ENCODE measurements at places on chromosomes 13 and 19.

DNA sequence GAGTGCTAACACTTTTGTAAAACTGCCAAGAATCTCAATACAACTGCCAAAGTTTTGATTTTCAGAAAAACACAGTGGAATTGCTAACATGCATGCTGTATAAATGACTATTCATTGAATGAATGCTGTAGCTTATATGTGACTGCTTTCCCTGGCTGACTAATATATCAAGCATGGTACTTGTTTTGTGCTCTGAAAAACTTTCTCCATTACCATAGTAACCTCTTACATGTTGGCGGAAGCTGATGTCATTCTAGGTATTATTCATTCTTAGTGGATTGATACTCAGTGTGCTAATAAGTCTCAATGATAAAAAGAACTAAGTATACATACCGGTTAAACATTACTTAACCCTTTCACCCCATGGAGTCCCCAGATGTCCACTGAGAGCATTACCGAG, 166.1 kb upstream of the MYO16 start:
- no peak for DNase-seq

- DNase-seq: no peak
Measured at GRCh38 chr19:33266974-33267484, 35.3 kb downstream of the CEBPA start.

GRCh38 chr19:10861103-10861651, 10.2 kb upstream of the CARM1 start:
- DNase-seq: no peak

GRCh38 chr13:97069050-97069815, 75.0 kb upstream of the OXGR1 start:
- no peak for DNase-seq

GRCh38 chr13:49428041-49428763, 15.7 kb downstream of the CAB39L start:
- no peak for DNase-seq

GRCh38 chr19:2324220-2324948, 4.0 kb downstream of the LSM7 start:
- no peak for DNase-seq

GRCh38 chr13:49524740-49525501, 29.2 kb downstream of the PHF11 start:
- no peak for DNase-seq

- DNase-seq: no peak
Measured at GRCh38 chr13:53045189-53045588, 16.6 kb downstream of the OLFM4 start.

GRCh38 chr13:51907040-51907732, 45.4 kb downstream of the CCDC70 start:
- no peak for DNase-seq

- DNase-seq: peak; percentile 95
Measured at GRCh38 chr13:34416971-34417380, 525.1 kb upstream of the NBEA start.

- no peak for DNase-seq
Measured at GRCh38 chr13:107447591-107447990, 767.7 kb downstream of the LIG4 start.

DNA sequence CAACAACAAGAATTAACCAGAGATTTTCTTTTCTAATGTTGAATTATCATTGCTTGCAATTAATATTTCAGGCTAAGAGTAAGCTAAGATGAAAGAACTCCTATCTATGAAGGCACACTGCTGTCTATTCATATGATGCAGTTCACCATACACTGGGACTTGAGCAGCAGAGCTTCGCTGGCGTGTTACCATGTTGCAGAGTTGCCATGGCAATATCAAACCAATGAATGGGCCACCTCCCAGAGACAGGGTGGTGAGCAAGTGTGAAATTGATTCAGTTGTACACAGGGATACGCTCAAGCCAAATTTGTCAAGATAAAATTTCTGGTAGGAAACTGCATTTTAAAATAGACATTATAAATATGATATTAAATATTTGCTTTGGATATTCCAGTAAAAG, 69.3 kb upstream of the MYO16 start:
- no peak for DNase-seq

- no peak for DNase-seq
Measured at GRCh38 chr13:95185851-95186250, 115.4 kb downstream of the ABCC4 start.

DNA sequence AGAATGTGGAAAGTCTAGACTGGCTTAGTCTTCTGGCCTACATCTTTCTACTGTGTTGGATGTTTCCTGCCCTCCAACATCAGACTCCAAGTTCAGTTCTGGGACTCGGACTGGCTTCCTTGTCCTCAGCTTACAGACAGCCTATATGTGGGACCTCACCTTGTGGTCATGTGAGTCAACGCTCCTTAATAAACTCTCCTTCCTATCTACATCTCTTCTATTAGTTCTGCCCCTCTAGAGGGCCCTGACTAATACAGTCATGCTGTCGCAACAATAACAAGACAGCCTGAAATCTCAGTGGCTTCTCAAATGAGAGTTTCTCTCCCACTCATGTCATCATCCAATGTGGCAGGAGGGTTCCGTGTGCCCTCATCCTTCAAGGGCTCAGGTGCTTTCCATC, 347.8 kb downstream of the MZT1 start:
- no peak for DNase-seq

- DNase-seq: peak; percentile 43
Measured at GRCh38 chr19:18000915-18001776, 6.8 kb upstream of the ARRDC2 start.

GRCh38 chr13:90187478-90188350, 1159.8 kb upstream of the MIR17HG start:
- peak; percentile 2 for DNase-seq

DNA sequence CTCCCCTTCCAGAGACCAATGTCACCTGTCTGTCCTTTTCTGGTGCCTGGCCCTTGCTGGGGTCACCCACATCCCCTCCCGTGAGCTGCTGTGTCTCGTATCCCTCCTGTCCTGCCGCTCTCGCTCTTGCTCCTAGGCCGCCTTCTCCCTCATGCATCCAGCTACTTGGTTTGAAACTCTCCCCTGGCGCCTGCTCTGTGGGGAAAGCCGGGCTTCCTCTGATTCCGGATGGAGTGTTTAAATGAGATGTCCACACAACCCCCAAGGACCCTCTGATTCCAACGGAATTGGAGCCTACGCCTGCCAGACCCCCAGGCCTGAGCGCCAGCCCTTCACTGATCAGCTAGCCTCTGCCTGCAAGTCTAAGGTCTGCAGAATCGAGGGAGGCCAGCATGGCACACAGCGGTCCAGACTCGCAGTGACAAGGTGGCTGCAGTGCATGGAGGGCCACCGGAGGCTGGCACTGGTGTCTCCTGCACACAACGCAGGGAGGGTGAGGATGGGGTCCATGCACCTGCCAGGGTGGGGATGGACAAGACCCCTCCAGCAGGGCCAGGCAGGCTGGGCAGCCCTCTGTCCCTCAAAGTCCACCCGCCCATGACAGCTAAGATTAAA, 47.2 kb downstream of the RFX2 start:
- no peak for DNase-seq

DNA sequence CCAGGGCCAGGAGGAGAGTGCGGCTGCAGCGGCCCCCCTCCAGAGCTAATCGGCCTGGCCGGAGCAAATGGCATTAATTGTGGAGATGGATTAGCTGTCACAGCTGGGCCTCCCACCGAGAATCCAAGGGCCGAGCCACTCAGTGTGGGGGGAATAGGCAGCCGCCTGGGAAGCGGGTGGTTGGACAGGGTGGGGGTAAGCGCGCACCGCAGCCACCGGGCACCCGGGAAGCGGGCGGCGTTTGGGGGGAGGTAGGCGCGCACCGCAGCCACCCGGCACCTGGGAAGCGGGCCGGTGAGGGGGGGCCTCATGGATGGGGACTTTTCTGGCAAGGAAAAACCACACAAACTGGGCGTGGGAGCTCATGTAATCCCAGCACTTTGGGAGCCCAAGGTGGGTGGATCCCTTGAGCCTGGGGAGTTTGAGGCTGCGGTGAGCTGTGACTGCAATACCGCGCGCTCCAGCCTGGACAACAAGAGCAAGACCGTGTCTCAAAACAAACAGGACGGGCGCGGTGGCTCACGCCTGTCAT, 9.7 kb downstream of the R3HDM4 start:
- no peak for DNase-seq

DNA sequence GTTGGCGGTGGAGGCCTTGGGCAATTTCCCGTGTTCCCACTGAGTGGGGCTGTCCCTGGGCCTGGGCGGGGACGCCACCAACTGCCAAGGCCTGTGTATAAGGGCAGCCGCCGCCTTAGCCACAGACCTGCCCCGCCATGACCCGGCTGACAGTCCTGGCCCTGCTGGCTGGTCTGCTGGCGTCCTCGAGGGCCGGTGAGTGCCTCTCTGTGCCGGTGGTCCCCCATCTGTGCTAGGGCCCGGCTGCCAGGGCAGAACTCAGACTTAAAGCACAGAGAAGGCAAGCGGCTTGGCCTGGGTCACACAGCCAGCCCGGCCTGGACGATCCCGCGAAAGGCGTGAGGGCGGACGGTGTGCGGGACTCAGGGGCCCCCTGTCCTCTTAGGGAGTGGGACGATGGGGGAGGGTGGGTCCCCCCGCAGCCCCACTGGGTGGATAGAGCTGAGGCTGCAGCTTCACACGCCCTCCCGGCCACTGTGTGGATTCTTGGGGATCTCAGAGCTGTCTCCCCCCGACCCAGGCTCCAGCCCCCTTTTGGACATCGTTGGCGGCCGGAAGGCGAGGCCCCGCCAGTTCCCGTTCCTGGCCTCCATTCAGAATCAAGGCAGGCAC, at the start of gene AZU1:
TSS of gene AZU1 (plus strand) at position 128 of the 612 bp plus-strand sequence. CDS start at position 138, 10 bp downstream.
- DNase-seq: no peak

GRCh38 chr19:3073159-3073563, 10.9 kb upstream of the TLE5 start:
- DNase-seq: peak; percentile 94

GRCh38 chr19:29629836-29630534, 23.9 kb downstream of the POP4 start:
- no peak for DNase-seq

GRCh38 chr19:54077334-54077733, 3.8 kb downstream of the TARM1 start:
- no peak for DNase-seq

- no peak for DNase-seq
Measured at GRCh38 chr19:31255174-31255799, 93.9 kb downstream of the TSHZ3 start.

GRCh38 chr13:112350300-112350699, 25.9 kb upstream of the SPACA7 start:
- DNase-seq: no peak

DNA sequence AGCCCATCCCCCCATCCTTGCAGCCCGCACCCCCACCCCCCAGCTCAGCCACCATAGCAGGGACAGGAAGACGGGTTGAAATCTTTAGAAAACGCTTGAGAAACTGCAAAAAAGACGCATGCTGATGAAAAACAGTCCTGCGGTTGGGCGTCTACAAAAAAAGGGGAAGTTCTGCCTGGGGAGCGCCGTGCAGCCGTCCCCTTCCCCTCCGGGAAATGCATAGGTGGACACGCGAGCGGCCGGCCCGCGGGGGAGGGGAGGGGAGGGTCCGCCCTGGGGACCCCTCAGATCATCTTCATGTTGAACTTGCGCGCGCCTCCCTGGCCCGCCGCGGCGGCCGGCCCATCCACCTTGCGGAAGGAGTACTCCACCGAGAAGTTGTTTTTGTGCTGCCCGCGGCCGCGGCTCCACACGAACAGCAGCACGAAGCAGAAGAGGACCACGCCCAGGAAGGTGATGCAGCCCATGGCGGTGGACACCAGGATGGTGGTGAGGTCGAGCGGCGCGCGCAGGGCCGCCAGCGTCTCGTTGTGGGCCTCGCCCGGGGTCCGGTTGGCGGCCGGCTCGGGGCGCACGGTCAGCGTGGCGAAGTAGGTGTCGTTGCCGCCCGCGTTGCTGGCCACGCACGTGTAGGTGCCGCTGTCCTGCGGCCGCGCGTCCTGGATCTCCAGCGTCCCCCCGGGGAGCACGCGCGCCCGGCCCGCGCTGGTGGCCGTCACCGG, 7.9 kb upstream of the PEAK3 start:
- DNase-seq: no peak

DNA sequence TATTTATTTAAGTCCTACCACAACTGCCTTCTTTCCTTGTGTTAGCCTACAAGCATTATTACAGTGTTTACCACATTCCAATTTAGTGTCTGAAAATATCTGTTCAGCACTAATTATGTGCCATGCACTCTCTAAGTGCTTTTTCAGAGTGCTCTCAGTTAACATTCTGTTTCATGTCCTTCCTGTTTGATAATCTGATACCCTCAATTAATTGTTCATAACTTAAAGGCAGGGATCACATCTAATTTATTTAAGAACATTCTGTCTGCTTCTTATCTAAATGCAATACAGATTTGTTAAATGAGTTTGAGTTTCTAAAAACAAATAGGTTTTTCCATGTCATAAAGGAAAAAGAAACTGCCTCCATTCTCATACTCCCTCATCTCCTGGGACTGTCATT, 649.6 kb upstream of the ATXN8OS start:
- no peak for DNase-seq

- DNase-seq: no peak
Measured at GRCh38 chr19:23762884-23763711, 4.4 kb upstream of the ZNF681 start.

DNA sequence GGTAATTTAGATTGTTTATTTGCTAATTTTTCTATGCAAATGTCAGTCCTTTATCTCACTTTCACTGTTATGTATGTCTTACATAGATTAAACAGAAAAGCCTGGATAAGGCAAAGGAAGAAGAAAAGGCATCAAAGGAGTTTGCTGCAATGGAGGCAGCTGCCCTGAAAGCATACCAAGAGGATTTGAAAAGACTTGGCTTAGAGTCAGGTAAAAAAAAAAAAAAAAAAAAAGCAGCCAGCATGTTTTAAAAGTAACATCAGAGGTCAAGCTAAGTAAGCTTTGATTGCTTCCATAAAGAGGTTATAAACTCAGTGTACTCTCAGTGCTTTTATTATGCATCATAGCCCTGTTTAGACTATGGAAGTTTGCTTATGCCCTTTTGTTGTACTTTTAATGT, 3.8 kb downstream of the WBP4 start:
- no peak for DNase-seq

GRCh38 chr13:51996641-51997040, 14.6 kb downstream of the ATP7B start:
- DNase-seq: no peak

GRCh38 chr19:33644284-33644836, 22.6 kb downstream of the CHST8 start:
- no peak for DNase-seq

- DNase-seq: no peak
Measured at GRCh38 chr19:28873301-28873700, 339.6 kb downstream of the UQCRFS1 start.

- DNase-seq: no peak
Measured at GRCh38 chr13:96779691-96780090, 214.6 kb downstream of the OXGR1 start.

All from NCI-H446 (cell line).